ENCODE measurements at places on chromosomes 3 and 15. TPM values are rescaled to one million over a fixed set of nuclear protein-coding genes. Genes with fewer than 3 reads are reported as not detected.

- peak; percentile 56 for DNase-seq
Observed at GRCh38 chr3:152968388-152969024, 133.6 kb downstream of the P2RY1 start.

- DNase-seq = no peak
Observed at GRCh38 chr15:74920456-74920855, 13.8 kb upstream of the FAM219B start.

DNA sequence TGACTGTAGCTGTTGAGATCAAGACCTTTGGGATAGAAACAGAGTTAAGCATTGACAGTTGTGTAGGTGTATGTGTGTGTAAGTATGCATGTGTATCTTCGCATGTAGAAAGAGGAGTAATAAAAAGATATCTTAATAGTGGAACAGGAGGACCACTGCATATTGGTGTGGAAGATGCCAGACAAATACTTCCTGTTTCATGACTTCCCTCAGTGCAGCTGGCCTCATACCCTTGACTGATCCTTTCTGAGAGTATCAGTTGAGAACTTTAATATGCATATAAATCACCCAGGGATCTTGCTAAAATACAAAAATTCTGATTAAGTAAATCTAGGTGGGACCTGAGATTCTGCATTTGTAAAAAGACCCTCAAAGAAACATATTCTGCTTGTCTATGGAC lies 8.5 kb upstream of the ZBED2 start:
- DNase-seq = no peak

DNA sequence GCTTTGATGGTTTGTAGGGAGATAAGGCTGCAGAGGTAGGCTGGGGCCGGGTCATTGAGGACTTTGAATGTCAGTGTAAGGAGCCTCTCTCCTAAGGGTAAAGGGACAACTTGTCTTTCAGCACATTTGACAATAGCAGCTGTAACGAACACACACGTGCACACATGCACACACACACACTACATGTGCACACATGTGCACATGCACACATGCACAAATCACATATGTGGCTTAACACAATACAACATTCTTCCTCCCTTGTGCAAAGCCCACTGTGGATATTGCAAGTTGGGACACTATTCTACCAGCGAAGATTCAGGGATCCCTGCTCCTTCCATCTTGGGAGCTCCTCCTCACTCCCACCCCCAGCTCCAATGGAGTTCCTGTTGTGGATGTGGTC lies 1.1 kb upstream of the CFAP100 start:
- no peak for DNase-seq

- no peak for DNase-seq
Observed at GRCh38 chr3:193843474-193844301, 250.7 kb downstream of the OPA1 start.

DNA sequence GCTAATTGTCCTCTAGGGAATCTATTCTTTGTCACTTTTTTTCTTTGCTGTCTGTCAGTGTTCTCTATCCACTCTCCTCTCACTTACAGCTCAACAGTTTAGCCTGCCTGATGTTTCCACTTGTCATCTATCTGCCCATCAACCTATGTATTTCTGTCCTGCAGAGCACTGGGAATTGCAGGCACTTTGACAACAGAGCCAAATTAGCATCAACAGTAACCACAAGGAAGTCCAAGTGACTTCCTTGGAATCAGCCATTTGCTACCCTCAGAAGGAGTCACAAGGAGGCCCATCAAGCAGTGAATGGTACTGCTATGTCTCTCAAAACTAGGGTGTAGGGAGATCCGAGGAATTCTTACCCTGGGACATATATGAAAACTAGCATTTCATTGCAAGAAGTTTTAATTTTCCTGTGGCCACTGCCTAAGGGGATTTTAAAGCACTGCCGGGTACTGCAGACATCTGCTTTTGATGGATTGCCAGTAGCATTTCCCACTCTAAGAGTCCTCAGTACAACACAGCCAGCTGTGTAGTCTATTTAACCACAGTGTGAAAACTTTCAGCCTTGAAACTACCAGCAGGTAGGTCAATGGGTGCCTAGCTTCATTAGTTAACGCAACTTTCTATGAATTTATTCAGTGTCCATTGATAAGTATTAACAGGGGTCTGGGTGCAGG lies 898.8 kb downstream of the NTRK3 start:
- DNase-seq = no peak

DNA sequence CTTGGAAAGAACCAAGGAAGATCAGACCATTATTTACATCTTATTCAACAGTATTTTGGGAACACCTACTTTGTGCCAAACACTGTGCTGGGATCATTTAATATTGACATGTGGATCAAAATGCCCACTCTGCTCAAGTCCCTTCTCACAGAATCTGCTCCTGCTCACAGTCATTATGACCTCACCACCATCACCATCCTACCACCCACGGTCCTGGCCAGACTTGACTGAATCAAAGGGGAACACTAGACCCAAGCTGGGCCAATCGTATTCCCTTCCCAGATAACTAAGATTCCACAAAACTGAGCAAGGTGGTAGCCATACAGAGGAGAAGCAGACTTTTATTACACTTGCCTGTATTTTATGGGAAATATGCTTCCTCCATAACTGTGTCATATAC lies 3.4 kb upstream of the CEP152 start:
- no peak for DNase-seq

DNA sequence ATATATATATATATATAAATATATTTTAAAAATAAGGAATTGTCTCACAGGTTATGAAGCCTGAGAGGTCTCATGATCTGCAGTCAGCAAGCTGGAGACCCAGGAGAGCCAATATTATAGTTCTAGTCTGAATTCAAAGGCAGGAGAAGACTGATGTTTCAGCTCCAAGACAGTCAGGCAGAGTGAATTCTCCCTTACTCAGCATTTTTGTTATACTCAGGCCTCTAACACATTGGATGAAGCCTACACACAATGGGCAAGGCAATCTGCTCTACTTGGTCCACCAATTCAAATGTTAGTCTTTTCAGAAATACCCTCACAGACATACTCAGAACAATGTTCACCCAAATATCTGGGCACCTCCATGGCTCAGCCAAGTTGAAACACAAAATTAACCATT lies 157.2 kb downstream of the GOLIM4 start:
- no peak for DNase-seq

- no peak for DNase-seq
Observed at GRCh38 chr3:129078510-129078909, 17.9 kb downstream of the GP9 start.

- peak; percentile 62 for DNase-seq
Observed at GRCh38 chr3:15042936-15043335, 22.2 kb downstream of the MRPS25 start.

DNA sequence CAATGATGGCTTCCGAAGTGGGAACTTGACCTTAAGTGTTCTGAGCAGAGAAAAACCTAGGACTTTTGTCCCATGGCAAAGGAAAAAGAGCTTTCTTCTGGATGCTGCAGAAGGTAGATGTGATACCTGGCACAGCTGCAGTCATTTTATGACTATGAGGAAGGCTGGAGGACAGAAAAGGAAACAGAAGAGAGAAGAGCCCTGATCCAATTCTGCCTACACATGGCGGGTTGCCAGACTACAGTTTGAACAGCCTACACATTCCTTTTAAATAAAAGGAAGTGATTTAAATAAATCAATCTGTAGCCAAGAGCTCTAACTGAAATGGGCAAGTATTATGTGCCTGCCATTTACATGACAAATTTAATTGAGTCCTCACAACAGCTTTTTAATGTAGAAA lies 43.6 kb upstream of the CHRNB4 start:
- no peak for DNase-seq

GRCh38 chr3:137110392-137110996 lies 152.7 kb downstream of the IL20RB start:
- DNase-seq = peak; percentile 19

- no peak for DNase-seq
Observed at GRCh38 chr15:41886741-41887140, 7.1 kb downstream of the SPTBN5 start.

GRCh38 chr3:35639254-35640186 lies at the start of gene ARPP21:
Gene ARPP21 (plus strand): TSS chr3:35639525. CDS start chr3:35681752, 42,227 bp downstream.
- no peak for DNase-seq

DNA sequence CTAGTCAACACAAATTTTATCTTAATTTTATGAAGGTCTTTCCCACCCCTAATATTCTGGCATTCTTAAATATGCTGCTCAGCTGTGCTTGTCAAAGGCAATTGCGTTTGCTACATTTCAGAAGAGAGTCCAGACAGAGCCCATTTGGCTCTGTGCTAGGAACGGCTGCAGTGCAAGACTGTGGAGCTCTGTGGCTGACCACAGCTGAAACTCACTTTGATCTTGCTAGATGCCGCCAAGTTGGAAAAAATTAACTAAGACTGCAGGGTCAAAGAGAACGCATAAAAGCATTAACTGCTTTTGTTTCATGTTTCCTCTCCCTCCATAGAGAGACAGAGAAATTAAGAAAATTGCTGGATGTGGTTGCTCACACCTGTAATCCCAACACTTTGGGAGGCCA lies 7.6 kb upstream of the PPP1R2 start:
- DNase-seq = no peak

DNA sequence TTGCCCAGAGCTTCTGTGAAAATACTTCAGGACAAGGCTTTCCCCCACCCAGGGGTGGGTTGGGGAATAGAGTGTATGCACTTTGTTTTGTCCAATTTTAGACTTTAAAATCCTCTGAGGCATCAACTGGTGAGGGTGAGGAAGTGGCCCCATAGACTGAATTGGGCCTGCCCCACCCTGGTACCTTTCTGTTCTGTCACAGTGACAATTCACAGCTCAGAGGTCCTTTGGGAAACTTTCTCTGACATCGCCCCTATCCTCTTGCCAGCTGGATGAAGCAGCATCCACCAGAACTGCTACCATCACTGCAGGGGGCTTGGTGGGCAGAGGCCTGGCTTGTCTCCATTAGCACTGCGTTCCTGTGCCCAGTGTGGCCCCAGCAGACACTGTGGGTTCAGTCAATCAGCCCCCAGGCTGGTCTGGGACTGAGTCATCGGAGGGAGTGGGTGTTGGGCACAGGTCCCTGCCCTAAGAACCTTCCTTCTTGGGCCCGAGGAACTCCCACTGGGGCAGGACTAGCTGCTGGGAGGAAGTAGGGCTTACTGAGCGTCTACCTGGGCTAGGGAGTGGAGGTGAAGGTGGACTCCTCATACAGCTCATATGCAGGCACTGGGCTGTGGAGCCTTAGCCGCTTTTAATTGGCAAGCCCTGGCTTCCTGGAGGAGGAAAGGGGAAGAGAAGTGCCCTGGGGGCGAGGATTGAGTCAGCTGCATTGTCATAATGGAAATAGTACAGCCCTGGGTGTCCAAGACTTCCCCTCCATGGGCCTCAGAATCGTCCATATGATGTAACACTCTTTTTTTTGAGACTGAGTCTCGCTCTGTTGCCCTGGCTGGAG lies 1.5 kb upstream of the PPM1M start:
- DNase-seq = peak; percentile 29

DNA sequence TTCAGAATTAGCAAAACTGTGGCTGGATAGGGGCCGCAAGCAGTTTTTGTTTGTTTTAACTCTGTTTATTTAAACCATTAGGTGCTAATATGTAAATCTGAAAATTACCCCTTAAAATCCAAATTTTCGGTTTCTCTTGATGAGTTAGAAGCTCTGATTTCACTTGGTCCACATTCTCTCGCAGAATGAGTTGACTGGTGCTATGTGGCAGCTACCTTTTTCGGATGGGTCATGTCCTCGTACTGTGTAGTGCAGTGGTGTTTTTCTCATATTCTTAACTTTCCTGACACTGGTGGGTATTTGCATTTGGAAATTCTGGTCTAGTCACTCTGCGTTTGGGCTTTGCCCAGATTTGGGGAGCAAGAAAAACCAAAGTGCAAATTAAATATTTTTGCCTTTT lies 87.1 kb downstream of the DIPK2A start:
- no peak for DNase-seq

GRCh38 chr3:46463868-46464241 lies 850 bp downstream of the LTF start:
- DNase-seq = no peak

DNA sequence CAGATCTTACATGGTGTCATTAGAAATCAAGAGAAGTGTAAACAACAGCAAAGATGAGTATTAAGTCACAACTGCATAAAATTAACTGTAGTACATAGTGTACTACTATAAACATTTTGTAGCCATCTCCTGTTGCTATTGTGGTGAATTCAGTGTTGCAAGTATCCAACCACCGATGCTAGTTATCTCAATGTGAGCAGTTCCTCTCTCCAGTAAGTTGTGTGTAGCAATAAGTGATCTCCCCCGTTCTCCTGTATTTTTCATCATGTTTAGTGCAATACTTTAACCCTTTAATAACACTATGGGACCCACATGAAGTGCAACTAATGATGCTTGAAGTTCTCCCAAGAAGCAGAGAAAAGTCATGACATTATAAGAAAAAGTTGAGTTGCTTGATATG lies 264.7 kb upstream of the KCNH8 start:
- no peak for DNase-seq

DNA sequence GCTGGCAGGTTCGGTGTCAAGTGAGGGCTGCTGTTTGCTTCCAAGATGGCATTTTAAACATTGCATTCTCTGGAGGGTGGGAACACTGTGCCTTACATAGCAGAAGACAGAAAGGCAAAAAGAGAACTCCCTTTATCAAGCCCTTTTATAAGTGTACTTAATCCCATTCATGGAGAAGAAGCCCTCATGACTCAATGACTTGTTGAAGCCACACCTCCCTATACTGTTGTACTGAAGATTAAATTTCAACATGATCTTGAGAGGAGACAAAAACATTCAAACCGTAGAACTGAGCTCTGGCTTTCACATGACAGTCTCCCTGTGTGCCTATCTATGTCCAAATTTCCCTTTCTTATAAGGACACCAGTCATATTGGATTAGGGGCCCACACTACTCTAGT lies 443.4 kb upstream of the CDIN1 start:
- DNase-seq = no peak

DNA sequence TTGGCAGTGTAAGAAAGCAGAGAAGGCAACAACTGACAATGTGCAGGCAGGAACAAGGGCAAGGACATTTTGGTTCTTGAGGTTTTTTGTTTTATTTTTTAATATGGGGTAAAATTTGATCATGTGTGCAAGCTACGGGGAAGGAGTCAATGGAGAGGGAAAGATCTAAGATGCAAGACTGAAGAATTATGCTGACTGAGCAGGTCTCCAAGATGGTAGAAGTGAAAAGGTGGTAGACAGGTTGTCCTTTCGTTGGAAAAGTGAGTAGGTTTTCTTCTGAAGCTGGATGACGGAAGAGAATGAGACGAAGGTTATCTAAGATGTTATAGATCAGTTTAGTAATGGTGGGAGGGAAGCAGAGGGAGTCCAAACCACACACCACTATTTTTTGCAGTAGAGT lies 4.2 kb downstream of the CD47 start:
- DNase-seq = no peak

- DNase-seq = no peak
Observed at GRCh38 chr15:84973492-84974460, 7.9 kb upstream of the PDE8A start.

- no peak for DNase-seq
Observed at GRCh38 chr3:66427951-66428474, 72.8 kb downstream of the LRIG1 start.

- peak; percentile 29 for DNase-seq
Observed at GRCh38 chr15:96361309-96362010, 31.0 kb downstream of the NR2F2 start.

GPR176 gene
- 120 TPM for total RNA-seq

CKMT1A gene
- not detected for total RNA-seq

SLC38A3 gene
- not detected for total RNA-seq

A4GNT gene
- total RNA-seq = not detected

SUCNR1 gene
- 0.43 TPM for total RNA-seq

THBS1 gene
- 8,241 TPM for total RNA-seq

CCRL2 gene
- 0.64 TPM for total RNA-seq

PRR23B gene
- total RNA-seq = not detected

KLHL18 gene
- total RNA-seq = 22.9 TPM

TPRG1 gene
- total RNA-seq = 1.3 TPM

FBXW12 gene
- total RNA-seq = not detected

GRIP2 gene
- total RNA-seq = 0.64 TPM

IL17RB gene
- total RNA-seq = 0.32 TPM

LIPC gene
- total RNA-seq = 0.86 TPM

MKRN3 gene
- total RNA-seq = 0.86 TPM
